SJCRH30 (cell line): ENCODE measurements at places on chromosomes 3 and 15. TPM values are rescaled to one million over a fixed set of nuclear protein-coding genes. Genes with fewer than 3 reads are reported as not detected.

Gene KNG1
- total RNA-seq: not detected in 2 replicates

- DNase-seq: no peak
Measured at GRCh38 chr15:38174691-38175090, 77.9 kb upstream of the SPRED1 start.

DNA sequence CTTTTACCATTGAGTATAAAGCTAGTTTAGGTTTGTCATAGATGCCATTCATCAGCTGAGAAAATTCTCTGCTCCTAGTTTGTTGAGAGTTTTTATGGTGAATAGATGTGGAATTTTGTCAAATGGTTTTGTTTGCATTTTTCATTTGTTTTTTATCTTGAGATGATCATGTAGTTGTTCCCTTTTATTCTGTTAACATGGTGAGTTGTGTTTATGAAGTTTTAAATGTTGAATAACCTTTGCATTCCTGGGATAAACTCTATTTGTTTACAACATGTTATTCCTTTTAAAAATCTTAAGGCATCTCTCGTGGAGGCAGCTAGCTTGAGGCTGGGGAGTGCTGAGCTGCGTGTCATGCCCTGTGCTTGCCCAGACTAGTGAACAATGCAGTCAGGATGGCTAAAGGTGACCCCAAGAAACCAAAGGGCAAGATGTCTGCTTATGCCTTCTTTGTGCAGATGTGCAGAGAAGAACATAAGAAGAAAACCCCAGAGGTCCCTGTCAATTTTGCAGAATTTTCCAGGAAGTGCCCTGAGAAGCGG is 48.5 kb downstream of the ANAPC13 start:
- no peak for DNase-seq

Gene CCR2
- not detected in 2 replicates for total RNA-seq
